ENCODE measurements at places on chromosomes 11 and 22. TPM values are rescaled to one million over a fixed set of nuclear protein-coding genes. Genes with fewer than 3 reads are reported as not detected.

Gene JAML
- 0.82 TPM for total RNA-seq

Gene SERPING1
- total RNA-seq, result 106 TPM

Gene KIRREL3
- total RNA-seq, result not detected

Gene CNTF
- 8.5 TPM for total RNA-seq

Gene PGA5
- total RNA-seq, result not detected

Gene LRRC74B
- not detected for total RNA-seq

Gene PRODH
- total RNA-seq, result 18.9 TPM

Gene INPP5J
- 0.33 TPM for total RNA-seq

Gene ENTHD1
- total RNA-seq, result not detected

Gene TTC28
- total RNA-seq, result 10.3 TPM

DNA sequence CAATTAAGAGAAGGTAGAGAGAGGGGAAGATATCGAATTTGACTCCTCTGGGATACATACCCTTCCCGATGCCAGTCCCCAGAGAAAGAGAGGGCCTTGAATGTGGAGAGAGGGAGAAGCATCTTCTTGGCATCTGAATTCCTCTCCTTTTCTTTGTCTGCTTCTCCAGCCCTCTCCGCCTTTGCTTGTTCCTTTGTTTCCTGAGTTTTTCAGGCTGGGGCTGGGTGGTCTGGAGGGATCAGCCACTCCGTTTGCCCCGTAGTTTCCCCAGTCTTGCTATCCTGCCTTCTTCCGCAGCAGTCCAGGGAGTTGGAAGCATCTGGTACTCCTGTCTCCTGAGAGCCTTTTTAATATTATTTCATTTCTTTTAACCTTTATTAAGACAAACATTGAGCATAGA, 107.1 kb upstream of the CADM1 start:
- no peak for DNase-seq

DNA sequence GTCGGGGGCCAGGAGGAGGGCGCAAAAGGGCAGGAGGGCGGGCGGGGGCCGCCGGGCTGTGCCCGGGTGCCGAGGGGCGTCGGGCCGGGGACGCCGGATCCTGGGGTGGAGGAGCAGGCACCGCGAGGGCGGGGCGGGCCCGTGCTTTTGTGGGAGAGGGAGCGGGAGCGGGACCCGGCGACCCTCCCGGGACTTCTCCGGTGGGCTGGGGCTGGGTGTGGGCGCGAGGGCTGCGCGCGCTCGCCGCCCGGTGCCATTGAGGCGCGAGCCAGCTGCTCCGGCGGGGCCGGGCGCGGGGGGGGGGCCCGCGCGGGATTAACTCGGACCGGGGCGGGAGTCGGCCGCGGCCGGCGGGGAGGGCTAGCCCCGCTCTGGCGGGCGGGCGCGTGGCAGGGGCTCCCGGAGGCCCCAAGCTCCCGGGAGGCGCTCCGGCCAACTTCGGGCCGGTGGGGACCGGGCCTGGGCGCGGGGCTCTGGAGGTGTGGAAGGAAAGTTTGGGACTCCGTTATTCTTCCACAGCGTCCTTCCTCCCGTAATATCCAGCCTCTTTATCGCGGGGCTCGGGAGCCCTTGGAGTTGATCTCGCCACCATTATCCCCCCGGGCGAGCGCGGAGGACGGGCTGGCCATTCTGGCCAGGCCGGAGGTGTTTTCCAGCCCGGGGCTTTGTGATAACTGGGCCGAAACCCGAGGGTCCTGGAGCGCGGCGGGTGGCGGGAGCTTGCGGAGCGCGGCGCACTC, 936 bp downstream of the CECR2 start:
- DNase-seq, result peak; percentile 54

GRCh38 chr11:19697721-19698121, 14.9 kb upstream of the NAV2 start:
- peak; percentile 35 for DNase-seq

DNA sequence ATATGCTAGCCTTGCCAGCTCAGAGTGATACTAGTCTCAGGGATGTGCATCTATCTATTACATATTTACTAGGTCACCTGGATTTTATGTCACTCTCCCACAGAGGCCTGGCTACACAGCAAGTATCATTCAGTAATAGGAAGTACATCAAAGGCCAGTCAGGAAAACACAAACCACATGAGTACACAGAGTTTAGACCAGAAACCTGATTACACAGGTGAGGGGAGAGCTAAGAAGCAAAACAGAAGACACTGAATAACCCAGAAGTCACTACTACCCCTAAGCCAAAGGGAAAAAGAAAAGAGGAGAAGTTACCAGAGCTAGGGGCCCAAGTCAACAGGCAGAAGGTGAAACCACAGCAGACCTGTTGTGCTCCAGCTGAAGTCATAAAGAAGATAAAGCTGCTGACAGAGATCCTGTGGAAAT, 13.3 kb downstream of the LPXN start:
- DNase-seq, result no peak

GRCh38 chr11:36452236-36452940, 57.7 kb downstream of the TRAF6 start:
- no peak for DNase-seq

GRCh38 chr11:76368490-76368889, 12.4 kb downstream of the THAP12 start:
- no peak for DNase-seq

DNA sequence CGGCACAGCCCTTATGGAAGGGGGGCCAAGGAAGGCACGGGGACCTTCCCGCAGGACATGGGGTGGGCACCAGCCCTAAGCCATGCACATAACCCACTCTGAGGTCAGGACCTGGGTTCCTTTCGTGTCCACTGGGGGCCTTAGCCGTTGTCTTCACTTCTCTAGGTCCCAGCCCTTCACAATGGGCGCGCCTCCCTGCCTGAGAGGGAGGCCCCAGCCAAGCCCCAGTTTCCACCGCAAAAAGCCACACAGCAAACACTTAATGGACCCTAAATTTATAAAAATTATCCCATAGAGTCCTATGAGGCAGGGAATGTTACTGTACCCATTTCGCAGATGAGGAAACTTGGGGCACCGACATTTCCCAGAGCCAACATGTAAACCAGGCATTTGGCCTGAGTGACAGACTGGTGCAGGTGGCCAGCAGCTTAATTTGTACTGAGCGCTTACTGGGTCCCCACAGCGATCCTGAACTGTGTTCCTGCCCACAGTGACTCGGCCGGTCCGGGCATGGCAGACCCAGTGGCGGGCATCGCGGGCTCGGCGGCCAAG, 1.2 kb downstream of the GAS2L1 start:
- DNase-seq, result no peak

DNA sequence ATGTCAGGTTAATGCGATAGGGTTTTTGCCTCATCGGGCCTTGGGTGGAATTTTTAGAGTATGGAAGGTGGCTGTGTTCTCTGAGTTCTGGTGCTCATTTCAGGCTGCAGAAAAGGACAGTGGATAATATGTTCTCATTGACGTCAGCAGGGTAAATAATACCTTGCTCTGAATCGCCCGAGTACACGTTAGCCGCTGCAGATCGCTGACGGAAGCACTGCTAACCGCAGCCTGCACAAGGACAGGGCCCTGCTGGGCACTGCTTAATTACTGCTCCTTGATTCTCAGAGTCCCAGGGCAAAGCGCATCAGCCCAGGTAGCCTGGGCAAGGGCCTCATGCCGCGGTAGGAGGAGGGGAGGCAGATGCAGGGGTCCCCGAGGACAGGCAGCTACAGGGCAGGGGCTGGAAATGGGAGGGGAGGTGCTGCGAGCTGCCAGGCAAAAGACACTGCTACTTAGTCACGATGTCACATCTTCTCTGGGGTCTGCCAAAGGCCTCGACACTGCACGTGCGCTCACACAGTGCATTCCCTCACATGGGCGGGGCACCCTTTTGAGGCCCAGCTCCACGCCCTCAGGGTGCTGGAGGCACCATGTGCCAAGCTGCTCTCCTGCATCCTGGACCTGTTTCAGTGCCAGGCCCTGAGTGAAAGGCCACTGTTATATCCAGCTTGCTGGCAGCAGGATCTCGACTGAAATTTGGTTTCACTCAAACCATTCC, 35.2 kb downstream of the PPP2R1B start:
- DNase-seq, result peak; percentile 76

DNA sequence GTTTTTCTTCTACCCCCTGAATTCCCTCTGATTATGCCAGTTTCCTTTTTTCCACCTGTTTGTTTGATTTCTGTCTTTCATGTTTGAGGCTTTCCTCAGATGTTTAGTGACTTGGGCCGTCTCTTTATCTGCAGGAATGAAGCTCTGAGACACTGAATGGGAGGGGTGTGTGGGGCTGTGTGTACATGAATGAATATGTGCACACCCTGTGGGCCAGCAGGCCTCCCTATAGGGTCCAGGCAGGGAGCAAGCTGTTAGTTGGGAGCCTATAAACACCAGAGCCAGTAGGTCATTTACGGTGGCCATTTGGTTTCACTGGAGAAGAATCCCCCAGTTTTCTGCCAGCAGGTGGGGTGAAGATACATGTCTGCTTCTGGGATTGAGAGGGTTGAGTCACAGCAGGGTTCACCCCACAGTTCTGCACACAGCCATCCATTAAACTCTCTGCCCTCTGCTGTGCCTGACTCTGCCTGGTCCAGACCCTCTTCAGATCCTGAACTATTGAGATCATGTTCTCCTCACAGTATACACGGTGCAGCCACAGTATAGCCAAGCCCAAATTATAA, 34.8 kb downstream of the BARX2 start:
- no peak for DNase-seq

- no peak for DNase-seq
These were observed 252.8 kb upstream of the CTSC start for GRCh38 chr11:88590361-88590760.

DNA sequence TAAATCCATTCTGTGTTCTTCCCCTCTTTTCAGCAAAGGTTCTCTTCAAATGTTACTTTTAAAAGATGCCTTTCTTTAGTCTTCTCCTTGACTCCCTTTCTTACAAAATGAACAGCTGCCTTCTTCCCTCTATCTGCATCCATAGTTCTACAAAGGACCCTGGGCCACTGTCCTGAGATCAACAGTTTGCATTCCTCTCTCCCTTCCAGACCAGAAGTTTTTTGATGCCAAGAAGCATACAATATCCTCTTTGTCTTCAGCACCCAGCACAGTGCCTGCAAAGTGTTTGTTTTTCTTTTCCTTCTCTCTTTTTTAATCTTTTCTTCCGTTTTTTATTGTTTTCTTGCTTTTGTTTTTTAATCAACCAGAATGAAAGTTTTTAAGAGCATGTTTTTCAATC, 183.5 kb upstream of the SNX19 start:
- DNase-seq, result no peak

- DNase-seq, result no peak
These were observed 435 bp upstream of the TAF6L start for GRCh38 chr11:62770778-62771143.

DNA sequence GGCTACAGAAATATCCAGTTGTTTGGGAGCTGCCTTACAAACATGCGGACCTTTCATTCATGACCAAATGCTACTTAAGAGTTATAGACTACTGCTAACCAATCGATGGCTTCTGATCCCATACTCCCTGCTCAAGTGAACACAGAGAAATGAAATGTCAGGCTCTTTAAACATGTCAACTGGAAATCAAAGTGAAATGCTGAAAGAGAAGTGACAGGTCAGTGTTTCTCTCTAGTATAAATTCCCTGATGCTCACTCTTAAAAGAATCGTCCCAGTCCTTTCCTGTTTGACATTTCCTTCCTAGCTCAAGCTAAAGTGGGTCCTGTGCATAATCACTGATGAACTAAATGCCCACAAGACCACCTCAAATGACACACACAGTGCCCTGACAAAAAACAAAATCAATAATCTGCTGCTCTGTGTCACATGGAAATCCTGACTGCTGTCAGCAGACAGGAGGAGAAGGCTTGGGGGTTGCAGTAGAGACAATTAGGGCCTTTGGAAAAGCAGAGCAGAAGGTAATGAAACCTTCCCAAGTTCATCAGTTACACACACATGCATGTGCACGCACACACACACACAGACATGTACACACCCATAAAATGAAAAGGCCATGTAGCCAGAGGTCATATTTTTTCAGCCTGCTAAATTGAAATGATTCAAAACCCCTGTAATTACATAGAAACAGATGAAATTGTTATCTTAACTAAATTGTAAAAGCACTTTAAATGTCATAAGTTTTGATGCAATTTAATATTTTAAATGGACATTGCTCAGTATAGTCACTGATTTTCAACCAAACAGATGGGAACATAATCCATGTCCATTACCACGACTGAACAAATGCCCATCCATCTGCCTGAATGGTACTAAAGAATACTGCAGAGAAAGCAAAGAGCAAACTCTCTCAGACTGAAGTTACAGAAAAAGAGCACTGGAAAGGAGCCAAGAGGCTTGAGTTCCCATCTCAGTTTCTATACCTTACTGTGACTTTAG, 330.7 kb downstream of the TTC28 start:
- no peak for DNase-seq

DNA sequence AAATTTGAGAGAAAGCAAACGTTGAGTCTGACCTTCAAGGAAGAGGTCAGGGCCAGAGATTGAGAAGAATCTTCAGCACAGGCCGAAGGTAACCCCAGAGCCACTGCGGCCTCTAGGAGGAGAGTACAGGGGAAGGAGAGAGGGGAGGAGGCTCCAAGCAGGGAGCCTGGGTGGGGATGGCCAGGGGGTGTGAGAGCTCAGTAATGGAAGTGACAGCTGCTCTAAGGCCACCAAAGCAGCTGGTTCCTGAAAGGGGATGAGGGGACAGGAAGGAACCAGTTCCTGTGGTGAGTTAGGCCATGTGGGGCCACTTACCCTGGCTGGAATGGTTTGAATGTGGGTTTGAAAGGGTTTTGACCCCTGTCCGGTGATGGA, 46.1 kb downstream of the PISD start:
- DNase-seq, result no peak
